DMS 273 treated with DMSO at 0.1 percent for 48 hours (cell line): ENCODE measurements at places on chromosomes 1 and 21.
A peak's percentile ranks its signal among the peaks of the same experiment; 100 is the strongest.

GRCh38 chr1:184896000-184896399 is 78.3 kb downstream of the NIBAN1 start:
- no peak for DNase-seq

DNA sequence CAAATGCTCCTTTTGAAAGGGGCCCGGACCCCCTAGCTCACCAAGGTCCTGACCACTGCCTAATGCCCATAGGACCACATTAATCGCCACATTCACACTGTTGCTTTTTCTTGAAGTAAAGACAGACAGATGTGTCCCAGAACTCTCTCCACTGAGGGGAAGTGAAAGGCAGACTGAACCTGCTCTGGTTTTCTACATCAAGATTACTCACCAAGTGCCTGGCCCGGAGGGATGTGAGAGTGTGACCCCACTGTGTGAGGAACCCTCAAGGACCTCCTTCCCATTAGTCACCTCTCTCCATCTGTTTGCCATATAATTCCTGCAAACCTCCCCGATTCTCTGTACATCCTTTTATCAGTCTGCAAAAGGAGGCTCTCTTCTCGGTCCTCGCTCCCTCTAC is 381.5 kb downstream of the OMA1 start:
- DNase-seq: no peak

DNA sequence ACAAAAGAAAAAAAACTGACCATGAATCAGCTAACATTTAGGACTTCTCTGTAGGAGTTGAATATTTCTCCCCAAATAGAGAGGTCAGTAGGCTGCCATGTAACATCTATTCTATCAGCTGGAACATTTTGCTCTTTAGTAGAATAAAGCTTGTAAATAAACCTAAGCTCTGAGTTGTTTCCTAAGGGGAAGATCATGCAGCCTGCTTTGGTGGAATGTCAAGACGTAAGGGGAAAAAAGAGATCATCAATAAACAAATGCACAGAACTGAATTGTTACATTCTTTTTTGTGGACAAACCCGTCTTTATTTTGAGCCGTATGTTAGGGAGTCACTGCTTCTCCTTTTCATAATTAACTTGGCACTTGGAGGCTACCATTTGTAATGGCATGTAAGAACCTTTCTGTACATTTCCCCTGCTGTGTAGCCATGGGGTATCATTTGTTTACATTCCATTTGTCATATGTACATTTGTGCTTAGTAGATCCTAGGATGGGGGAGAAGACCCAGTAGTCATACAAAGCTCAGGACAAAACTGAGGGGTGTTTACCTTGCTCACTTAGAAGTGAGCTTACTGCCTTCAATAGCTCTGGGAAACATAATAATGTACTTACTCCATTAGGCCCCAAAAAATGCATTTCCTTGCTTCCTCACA is 10.8 kb upstream of the PALMD start:
- DNase-seq: no peak

DNA sequence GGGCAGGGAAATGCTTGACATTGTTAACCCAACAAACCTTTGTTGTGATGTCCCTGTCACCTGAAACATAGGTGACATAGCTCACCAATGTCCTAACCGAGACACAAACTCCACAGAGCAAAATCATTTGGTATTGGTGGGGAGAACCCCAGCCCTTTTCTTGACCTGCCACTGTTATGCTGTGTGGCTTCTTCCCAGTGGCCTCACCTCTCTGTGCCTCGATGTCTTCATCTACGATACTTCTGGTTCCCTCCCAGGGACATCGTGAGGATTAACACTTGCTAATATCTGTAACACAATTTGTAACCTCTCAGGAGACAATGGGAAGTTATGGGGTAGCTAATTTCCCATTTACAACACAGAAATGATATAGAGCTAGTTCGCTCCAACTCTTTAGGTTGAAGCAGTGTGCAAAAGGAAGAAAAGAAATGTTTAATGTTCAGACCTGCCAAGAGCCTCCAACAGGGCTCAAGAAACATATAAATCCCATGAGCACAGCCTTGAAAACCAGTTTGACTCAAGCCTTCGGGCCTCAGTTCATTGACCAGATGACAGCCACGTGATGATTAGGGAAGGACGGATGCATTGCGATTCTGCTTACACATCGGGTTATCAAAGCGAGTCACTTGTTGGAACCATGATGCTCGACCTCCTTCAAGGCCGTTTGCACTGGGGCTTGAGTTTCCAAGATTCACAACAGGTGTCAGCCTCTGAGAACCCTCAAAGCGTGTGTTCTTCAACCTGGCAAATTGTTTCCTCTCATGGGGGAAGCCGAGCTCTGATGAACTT is 37.8 kb upstream of the TMEM51 start:
- DNase-seq: no peak

DNA sequence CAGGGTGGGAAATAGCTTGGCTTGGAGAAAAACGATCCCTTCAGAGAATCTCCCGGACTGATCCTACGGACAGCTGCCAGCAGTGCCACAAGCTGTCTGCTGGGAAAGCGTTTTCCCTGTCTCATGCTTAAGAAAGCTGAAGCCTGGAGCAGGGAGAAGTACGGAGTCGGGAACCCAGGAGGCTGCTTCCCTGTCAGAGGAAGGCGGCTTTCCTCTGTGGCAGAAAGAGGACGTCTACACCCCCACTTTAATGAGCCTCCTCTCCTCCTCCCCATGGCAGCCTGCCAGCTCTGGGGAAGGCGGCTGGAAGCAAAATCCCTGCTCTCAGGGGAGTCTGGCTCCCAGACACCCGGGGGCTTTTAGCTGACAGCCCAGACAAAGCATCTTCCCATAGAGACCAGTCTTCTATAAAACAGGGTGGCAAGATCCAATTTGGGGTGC is 7.3 kb downstream of the KIF21B start:
- DNase-seq: peak; percentile 45

DNA sequence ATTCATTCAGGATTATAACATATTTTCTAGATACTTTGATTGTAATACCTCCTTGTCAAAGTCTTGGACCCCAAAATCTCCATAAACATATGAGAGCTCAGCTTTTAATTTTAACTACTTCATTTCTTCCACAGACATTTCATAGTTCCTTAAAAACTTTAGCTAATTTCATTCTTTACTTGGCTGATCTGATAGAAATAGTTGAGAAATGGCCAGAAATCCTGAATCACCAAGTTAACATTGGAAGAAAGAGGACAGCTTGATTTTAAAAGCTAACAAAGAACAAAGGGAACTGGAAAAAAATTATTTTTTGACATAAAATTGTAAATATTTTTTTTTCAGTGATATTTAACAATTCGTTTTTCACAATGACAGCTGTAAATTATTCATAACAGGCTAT is 216.5 kb downstream of the NTNG1 start:
- no peak for DNase-seq

DNA sequence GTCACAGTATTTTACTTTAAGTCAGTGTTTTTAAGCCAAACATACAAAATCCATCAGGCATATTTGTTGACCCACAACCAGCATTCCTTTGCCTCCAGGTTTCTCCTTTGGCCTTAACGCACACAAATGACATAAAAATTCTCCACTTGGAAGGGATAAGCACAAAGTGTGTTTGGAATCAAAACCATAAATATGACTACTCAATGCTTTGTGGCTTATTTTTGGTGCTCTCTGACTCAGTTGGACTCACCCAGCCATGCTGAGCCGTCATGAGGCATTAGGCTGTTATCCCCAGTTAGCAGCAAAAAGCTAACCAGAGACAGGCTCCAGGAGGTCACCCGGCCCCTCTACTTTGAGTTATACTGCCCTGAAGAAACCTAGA is 948 bp downstream of the PRUNE1 start:
- DNase-seq: no peak

GRCh38 chr21:36643374-36644250 is 55.3 kb upstream of the SIM2 start:
- DNase-seq: no peak

GRCh38 chr1:234214129-234214910 is 158.9 kb upstream of the COA6 start:
- no peak for DNase-seq

DNA sequence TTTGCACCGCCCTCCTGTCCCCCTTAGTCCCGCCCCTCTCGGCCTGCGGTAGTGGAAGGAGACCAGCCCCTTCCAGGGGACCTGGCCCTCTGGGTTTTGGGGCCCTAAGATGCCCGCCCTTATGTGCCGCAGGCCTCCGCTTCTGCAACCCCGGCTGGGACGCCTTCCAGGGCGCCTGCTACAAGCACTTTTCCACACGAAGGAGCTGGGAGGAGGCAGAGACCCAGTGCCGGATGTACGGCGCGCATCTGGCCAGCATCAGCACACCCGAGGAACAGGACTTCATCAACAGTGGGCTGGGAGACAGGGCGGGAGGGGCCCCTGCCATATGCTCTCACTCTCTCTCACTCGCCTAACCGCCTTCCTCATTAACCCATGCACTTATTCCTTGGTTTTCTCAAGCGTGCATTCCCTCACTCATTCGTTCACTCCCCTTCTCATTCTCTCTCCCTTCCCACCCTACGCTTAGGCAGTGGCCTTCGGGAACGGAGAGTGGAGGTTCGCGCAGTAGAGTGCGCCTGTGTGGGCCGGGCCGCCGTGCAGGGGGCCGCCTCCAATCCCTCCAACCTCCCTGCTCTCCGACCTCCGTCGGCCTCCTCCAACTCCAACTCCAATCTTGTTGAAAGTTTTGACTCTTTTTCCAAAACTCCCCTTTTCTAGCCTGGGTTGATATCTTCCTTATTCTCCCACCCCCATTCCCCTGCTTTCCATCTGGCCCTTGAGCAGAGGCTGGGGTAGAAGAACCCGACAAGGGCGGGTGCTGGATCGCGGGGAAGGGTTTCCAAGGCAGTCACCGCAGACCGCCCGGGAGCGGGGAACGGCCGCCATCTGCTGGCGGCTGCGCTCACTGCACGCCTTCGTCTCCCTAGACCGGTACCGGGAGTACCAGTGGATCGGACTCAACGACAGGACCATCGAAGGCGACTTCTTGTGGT is 15.2 kb downstream of the BCAN start:
- DNase-seq: peak; percentile 67

DNA sequence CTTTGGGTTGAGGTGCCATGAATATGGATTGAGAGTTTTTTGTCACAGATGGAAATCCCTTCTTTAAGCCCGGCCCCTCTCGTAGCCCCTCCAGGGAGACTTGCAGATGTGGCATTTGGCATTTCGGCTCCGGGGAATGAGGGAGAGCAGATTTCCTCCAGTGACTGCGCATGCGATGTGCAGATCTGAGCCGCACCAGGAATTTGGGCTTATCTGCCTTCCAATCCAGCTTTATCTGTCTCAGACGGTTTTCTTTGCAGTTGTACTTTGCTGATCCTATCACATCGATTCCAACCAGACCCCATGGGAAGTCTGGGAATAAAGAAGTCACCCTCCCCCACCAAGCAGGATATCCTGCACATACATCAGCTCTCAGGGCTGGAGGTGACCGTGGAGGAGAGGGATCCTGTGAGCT is 11.7 kb downstream of the KIF26B start:
- no peak for DNase-seq

DNA sequence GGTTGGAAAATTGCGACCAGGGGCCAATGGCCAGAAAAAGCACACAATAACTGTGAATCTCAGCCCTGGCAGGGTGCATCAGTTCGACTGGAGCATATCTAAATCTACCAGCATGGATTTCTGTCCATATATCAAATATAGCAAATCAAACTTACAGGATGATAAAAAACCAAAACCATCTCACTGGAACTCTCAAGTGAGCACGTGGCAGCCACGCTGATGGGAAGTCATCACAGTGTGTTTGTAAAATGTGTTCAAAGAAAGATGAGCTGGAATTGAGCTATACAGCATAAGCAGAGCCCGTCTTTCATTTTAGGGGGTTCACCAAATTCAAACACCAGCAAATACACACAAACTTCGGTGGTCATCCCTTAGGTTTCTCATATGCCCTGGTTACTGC is 610.1 kb downstream of the AJAP1 start:
- no peak for DNase-seq

- DNase-seq: no peak
Measured at GRCh38 chr1:30648408-30649000, 74.9 kb downstream of the MATN1 start.

GRCh38 chr1:32246888-32247273 is at the start of gene FAM167B:
Gene FAM167B (plus strand): TSS chr1:32247222. CDS start chr1:32247422, 200 bp downstream.
- DNase-seq: no peak

DNA sequence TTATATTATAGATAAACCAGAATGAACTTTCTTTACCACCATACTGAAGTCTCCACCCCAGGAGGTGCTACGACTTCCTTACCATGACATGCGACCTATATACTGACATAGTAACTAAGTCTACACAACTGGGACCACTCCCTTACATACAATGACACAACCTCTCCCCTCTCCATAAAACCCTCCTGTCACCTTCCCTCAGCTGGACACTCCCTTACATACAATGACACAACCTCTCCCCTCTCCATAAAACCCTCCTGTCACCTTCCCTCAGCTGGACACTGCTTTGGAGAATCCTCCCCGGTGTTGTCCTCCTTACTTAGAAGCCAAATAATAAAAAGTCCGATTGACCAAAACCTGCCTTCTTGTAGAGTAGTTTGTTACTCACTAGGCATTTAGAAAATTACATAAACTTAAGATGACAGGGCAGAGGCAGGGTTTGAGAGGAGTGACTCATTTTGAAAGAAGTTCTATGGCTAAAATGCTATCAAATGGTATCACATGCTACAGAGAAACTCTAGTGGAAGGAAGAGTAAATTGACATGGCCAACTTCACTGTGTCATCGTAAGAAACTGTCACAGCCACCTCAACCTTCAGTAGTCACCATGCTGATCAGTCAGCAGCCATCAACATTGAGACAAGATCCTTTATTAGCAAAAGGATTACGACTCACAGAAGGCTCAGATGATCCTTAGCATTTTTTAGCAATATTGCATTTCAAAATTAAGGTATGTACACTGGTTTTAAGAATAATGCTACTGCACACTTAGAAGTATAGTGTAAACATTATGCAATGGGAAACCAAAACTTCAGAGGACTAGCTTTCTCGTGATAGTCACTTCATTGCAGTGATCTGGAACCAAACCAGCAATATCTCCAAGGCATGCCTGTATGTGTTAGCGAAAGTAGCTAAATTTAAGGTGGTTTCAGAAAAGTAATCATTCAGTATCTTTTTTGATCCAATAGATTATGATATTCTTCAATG is 56.4 kb downstream of the AHCTF1 start:
- no peak for DNase-seq

GRCh38 chr1:151273924-151274466 is 8.1 kb upstream of the ZNF687 start:
- no peak for DNase-seq

DNA sequence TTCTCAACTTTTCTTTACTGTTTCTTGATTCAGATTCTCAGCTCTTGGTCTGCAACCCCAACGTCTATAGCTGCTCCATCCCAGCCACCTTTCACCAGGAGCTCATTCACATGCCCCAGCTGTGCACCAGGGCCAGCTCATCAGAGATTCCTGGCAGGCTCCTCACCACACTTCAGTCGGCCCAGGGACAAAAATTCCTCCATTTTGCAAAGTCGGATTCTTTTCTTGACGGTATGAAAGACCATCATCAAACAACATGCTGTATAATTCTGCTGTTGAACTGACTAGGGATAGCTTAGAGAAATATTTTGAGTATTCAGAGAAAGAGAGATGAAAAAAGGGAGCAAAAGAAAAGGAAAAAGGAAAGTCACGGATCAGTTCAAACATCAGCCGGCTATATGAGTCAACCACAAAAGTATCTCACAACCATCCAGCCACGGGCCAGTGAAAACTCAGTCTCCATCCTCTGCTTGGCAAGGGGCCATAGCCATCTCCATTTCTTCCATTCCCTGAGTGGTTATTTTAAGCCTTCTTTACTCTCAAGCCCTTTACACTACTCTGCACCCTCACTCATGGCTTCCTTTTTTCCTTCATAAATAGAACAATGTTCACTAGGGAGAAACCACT is 14.1 kb downstream of the DNASE2B start:
- no peak for DNase-seq
